ENCODE measurements at places on chromosomes 12 and 14.

DNA sequence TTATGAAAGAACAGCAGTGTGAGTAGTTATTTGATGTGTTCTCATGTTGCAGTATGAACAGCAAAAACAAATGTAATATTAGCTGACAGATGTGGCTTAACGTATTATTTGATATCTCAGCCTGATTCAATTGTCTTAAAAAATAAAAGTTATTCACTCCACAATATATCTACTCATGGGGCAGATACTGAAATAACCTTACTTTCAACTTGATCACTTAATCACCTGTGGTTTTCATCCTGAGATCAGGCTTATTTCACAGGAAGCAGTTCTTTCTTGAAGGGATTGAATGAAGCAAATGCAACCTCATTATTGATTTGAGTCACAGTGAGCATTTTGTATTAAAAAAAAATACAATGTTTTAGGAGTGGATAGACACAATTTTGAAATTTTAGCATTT, 90.3 kb downstream of the AKAP6 start:
- DNase-seq: no peak

DNA sequence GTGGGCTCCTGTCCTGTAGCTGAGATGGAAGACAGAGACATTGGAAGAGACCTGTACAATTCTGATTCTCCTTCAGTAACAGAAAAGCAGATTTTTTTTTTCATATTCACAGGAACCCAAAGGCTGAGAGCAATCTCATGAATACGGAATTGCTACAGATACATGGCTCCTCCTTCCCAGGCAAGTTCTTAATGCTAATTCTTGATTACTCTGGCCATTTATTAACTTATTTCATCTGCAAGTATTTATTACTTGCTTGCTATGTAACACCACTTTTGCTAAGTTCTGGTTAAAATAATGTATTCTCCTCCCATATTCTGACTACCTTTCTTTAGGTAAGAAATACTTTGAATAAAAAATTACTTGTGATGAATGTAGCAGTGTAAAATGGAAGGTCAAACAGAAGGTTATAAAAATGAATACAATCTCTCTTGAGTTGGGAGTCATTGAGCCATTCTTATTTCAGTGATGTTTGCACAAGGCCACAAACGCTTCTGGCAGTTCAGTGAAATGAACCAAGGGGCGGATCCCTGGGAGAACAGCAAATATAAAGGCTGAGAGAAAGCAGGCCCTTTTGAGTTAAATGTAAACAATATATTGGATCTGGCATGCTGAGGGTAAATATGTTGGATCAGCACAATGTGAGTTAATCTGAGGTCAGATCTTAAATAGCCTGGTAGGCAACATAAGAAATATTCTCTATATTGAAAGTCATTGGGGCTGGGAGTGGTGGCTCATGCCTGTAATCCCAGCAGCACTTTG, 37.6 kb downstream of the MUCL1 start:
- no peak for DNase-seq

DNA sequence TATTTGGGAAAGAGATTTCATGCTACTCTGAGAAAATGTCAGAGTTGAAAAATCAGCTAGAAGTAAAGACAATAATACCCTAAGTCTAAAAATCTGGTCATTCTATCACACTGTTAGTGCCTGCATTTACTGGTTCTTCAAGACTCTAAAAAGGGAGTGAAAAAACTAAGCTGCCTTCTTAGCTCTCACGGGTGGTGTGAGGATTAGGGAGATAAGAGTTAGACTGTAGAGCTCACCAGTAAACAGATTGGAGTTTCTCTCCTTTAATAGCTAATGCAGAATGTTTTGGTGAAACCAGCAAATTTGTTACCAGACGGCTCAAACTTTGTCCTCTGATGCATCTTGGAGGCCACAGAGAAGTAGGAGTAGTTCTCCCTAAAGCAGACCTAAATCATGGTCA, 135.0 kb upstream of the OTX2 start:
- no peak for DNase-seq

DNA sequence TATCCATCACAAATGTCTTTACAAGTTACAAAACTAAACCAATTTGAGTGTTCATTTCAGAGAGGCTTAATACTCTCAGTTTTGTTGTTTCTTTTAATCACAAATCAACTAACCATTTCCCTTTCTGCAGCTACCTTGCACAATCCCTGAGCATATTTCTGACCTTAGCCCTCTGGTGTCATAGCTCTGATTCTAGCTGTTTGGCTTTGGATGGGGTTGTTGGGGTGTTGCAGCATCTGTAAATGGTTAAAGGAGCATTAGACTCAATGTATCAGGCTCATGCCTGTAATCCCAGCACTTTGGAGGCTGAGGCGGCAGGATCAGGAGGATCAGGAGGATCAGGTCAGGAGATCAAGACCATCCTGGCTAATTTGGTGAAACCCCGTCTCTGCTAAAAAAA, 461.4 kb downstream of the NRXN3 start:
- no peak for DNase-seq

DNA sequence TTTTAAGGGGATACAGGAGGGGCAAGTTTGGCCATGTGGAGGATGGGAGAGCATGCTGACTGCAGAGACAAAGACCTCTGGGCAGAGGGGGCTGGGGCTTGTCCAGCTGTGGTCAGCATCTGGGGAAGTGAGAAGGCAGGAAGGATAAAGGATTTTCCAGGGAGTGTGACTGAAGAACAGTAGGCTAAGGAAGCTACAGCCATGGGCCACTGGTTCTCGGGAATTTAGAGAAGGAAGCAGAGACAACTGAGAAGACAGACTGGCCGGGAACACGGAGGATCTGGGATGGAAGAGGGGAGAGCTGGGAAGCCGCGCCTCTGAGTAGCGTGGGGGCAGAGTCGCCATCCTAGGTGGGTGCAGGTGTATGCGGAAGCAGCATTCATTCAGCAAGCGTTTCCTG, 7.0 kb upstream of the PGAM5 start:
- no peak for DNase-seq

GRCh38 chr14:61322011-61322798, 826 bp downstream of the PRKCH start:
- DNase-seq: peak; percentile 74

GRCh38 chr14:34997762-34998161, 15.0 kb downstream of the SRP54 start:
- DNase-seq: no peak

DNA sequence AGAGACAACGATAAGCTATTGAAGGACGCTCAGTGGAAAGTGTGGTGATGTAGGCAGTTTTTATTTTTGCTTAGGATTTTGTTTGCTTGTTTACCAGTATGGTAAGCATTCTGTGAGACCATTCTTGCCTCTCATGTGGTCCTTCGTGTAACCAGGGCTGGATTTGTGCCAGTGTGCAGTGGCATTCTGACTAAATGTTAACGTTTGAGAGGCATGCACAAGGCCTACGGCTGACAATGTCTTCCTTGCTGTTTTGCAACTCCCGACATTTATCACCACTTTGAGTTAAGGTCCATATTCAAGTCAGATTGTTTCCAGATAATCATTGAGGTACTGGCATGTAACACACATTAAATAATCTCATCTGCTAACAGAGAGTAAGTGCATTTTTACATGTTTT, 102.3 kb upstream of the BCAT1 start:
- DNase-seq: no peak

DNA sequence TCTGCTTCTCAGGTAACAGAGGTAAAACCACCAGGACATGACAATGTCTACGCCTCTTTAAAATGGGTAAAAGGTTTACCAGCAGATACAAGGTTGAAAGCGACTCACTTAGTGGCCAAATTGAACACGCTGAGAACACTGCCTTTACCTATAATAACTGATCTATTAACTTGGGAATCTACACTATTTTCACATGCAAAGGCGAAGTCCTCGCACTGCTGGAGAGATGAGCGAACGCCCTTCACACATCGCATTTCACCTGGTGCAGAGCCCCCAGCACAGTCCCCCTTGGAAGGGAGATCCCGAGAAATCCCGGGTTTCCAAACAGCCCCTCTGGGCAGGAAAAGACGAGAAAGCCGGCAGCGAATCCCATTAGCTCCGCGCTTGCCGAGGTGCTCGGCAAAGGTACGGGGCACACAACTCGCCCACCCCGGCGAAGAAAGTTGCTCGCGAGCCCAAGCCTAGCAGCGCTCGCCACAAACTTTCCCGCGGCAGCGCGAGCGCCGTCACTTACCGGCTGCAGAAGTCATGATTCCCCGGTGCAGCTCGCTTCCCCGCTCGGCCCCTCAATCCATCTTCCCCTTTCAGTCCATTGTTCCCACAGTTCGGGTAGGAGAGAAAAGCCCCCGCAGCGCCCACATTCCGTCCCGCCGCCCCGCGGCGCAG, 423 bp downstream of the FGD6 start:
- DNase-seq: peak; percentile 66

DNA sequence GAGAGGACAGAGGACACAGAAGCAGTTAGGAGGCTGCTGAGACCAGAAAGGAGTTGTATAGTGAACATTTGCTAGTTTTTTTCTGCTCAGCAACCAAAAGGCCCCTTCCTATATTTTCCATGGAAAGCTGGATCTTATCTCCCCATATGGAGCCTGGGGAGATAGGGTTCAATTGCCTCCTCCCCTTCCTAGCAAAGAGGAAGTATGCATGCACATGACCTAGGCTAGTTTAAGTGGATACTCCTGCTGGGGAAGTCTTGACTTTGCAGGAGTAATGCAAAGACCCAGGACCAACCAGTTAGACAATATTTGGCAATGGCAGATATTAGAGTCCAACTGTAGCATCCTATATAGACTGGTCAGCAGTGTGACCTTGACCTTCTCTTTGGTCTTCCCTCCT, 15.1 kb downstream of the CHD8 start:
- no peak for DNase-seq

GRCh38 chr14:45065540-45065939, 18.4 kb upstream of the PRPF39 start:
- DNase-seq: no peak

DNA sequence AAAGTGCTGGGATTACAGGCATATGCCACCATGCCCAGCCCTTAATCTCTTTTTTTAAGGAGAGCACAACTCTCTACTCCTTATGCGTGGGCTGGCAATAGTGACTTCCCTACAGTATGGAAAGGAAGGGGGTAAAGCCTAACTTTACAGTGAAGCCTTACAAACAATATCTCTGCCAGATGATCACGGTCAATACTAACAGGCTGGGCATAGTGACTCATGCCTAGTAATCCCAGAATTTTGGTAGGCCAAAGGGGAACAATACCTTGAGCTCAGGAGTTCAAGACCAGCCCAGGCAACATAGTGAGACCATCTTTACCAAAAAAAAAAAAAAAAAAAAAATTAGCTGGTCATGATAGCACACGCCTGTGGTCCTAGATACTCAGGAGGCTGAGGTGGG, 5.6 kb downstream of the PYM1 start:
- no peak for DNase-seq

DNA sequence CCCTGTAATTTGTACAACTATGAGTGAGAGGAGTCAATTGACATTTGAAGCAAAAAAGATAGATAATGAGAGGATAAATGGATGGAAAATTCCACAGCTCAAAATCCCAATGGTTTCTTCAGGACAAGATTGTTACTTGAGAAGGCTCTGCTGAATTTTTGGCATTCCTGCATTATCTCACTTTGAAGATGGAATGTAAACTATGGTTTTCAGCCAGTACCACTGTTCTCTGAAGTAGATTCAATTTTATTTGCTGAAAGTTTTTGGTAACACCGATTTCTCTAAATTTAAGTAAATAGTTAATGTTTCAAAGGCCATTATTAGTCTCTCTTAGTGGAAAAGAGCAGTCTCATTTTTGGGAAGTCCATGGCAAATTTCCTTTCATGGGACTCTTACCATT, 121.9 kb upstream of the SLC38A2 start:
- no peak for DNase-seq

DNA sequence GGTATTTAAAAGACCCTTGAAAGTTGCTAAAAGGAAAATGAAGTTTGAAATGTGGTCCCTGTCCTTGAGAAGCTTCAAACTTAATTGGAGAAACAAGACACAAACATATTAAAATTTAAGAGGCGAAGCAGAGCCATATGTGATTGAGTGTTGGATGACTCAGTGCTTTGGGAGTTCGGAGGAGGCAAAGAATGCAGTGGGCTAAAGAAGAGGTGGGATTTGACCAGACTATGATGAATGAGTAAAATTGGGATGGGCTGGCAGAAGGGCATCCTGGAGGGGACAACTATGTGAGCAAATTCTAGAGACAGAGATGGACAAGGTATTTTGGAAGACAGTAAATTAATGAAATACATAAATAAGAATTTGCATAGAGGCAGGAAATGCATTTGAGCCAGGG, 358.6 kb downstream of the EGLN3 start:
- no peak for DNase-seq

DNA sequence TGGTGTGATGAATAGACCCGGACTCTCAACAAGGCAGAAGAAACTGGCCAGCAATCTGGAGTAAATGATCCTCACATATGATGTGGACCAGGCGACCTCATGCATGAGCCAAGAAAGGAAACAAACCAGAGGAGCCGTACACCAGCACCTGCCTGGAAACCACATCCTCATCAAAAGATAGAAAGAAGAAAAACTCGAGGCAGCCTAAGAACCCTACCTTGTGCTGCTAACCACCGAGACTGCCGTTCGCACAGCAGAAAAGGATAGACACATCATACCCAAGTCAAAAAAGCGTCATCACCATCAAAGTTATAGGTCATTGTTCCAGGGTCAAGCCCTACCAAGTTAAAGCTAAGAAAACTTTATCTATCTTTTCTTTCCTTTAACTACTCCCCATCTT, 66.7 kb downstream of the RESF1 start:
- DNase-seq: no peak

GRCh38 chr14:31487886-31488285, at the start of gene GPR33:
TSS of gene GPR33 (minus strand) at chr14:31488039. CDS start at chr14:31483965, 4,074 bp downstream.
- DNase-seq: no peak

DNA sequence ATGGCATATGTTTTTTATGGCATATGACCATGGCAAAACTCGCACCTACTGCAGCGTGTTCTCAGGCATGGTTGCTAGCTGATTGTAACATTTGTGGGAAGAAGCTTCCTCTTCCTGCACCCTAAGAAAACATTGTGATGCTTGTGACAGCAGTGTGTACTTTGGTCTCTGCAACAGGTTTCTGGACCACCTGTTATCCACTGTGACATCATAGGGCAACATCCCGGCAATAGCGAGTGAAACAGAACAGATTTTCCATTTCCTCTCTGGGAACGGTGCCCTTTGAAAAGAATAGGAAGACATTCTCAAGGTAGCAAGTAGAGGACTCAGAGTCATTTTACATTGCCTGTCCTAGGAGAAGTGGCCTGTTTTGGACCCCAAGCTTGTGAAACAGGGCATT, 135.4 kb upstream of the TRHDE start:
- no peak for DNase-seq
